SK-N-SH (cell line): ENCODE measurements at places on chromosomes 3 and 15. TPM values are rescaled to one million over a fixed set of nuclear protein-coding genes. Genes with fewer than 3 reads are reported as not detected.

DNA sequence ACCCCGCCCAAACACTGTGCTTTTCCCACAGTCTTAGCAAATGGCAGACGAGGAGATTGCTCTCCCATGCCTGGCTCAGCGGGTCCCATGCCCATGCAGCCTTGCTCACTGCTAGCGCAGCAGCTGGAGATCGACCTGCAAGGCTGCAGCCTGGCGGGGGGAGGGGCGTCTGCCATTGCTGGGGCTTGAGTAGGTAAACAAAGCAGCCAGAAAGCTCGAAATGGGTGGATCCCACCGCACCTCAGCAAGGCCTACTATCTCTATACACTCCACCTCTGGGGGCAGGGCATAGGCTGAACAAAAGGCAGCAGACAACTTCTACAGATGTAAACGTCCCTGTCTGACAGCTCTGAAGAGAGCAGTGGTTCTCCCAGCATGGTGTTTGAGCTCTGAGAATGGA lies 27.2 kb upstream of the WDR5B start:
- H3K27ac ChIP-seq: no peak overlapping the region
- no peak overlapping the region for H3K4me3 ChIP-seq
- H3K4me1 ChIP-seq: no peaks in the 10 kb centered on the region

GRCh38 chr15:62445244-62445643 lies 280.2 kb upstream of the C2CD4B start:
- DNase-seq: no peak
- H3K27ac ChIP-seq: peak overlapping the region; percentile 48; the same call in 1 of the 2 replicates
- no peaks in the 10 kb centered on the region for H3K27me3 ChIP-seq
- H3K4me3 ChIP-seq: no peak overlapping the region

DNA sequence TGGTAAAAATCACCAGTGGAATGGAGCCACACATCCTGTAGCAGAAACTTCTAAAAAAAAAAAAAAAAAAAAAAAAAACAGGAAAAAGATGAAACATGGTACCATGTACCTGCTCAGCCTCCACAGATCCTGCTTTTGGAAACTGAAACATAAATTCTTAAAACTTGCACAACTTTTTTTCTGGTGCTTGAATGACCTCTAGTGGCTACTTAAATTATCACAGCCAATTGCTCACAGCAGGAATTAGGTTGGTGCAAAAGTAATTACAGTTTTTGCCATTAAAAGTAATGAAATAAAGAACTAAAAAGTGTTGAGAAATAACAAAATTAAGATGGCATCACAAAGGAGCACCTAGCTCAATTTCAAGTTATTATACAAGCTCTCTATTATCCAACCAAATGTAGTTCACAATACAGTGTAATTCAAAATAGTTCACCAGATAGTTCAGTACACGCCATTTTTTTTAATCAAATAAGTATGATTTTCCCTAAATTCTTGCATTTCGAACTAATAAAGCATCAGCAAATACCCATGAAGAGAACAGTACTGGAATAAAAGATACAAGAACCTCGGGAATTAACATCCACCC lies 80.6 kb downstream of the ULK4 start:
- no peak overlapping the region; the same call in 1 of the 2 replicates for H3K4me3 ChIP-seq
- no peaks in the 10 kb centered on the region for H3K4me1 ChIP-seq
- no peak overlapping the region for H3K27ac ChIP-seq
- no peaks in the 10 kb centered on the region for H3K27me3 ChIP-seq

GRCh38 chr3:11718637-11719405 lies 75.1 kb upstream of the VGLL4 start:
- no peaks in the 10 kb centered on the region for H3K27me3 ChIP-seq
- peak overlapping the region; percentile 83 for H3K27ac ChIP-seq
- no peaks in the 10 kb centered on the region for H3K36me3 ChIP-seq
- peaks cover 9% of the 10 kb centered on the region; the same call in 1 of the 2 replicates for H3K4me1 ChIP-seq
- peak; percentile 76 for DNase-seq
- H3K4me3 ChIP-seq: peak overlapping the region; percentile 99

DNA sequence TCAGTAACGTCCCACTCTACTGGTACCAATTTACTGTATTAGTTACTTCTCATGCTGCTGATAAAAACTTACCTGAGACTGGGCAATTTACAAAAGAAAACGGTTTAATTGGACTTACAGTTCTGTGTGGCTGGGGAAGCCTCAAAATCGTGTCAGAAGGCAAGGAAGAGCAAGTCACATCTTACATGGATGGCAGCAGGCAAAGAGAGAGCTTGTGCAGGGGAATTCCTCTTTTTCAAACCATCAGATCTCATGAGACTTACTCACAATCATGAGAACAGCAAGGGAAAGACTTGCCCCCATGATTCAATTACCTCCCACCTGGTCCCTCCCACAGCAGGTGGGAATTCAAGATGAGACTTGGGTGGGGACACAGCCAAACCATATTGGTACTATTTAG lies 908.2 kb upstream of the NR2F2 start:
- H3K4me1 ChIP-seq: no peaks in the 10 kb centered on the region
- no peak for DNase-seq
- H3K27me3 ChIP-seq: no peaks in the 10 kb centered on the region
- H3K4me3 ChIP-seq: no peak overlapping the region

DNA sequence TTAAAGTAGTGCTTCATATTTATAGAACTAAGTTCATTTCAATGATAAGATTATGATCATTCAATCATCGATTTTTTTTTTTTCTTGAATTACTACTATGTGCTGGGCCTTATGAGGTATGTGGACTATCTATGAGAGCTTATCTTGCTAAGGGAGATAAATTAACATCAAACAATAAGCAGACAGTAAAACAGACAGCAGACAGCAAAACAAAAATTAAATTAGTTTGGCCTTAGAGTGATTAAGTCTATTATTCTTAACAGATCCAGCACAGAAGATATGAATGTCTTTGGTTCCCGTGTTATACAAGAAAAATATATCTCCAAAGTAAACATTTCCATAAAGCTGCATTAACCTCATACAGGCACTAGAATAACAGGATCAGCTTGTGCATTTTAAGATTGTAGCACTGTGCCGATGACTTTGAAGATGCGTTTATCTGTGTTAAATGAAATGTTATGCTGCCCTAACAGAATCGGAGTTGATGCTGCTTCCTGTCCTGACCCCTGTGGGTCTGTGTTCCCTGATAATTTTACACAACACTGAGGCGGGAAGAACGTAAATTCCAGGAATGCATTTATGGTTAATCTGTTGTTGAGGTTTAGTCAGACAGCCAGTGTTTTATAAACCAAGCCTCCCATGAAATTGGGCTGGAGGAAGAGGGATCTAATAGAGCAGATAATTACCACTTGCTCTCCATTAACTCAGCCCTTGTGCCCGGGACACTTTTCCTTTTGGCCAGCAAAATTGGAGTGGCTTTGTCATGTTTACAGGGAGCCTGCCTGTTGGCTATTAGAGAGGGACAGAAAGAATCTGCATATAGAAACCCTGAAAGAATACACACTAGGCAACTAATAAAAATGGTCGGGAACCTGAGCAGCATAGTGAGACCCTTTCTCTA lies 80.8 kb downstream of the GHSR start:
- no peaks in the 10 kb centered on the region for H3K27me3 ChIP-seq
- H3K27ac ChIP-seq: peak overlapping the region; percentile 62
- peaks cover 53% of the 10 kb centered on the region for H3K36me3 ChIP-seq
- H3K4me1 ChIP-seq: no peaks in the 10 kb centered on the region
- no peak overlapping the region for H3K4me3 ChIP-seq
- peak; percentile 38 for DNase-seq

DNA sequence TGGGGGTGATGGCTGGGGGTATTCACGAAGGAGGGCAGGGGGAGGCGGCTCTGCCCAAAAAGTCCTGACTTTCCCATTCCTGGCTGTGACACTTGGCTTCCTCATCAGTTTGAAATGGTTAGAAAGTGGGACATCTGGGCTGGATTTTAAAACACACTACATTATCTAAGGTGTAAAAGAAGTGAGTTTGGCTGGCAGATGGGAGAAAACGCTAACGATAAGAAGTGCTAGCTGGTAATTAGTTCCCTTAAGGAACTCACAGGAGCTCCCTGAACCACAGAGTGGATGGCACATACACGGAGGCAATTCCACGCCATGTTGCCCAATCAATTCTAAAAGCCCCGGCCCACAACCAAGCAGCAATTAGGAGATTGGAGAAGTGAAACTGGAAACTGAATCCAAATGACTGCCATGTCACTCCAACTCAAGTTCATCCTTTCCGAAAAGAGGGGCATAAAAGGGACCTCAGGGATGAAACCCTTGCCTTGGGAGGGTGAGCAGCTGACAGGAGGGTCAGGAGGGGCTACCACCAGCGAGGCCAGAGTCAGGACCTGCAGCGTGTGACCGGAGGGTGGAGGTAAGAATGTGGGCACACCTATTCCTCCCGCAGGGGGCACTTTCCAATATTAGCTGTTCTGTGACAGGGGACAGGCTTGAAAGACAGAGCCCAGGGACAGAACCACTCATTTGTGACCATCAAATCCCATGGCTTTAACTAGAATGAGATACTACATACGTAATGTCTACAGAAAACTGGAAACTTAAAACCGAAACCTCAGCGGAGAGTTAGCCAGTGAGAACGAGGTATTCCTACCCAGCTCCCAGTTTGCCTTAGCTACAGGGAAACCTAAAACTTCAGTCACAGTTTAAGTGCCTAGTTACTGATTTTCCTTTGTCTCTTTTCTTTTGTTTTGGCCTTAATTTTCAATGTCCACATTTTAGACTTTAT lies 95.3 kb upstream of the OXTR start:
- no peak overlapping the region for H3K27ac ChIP-seq
- H3K4me3 ChIP-seq: no peak overlapping the region
- H3K36me3 ChIP-seq: no peaks in the 10 kb centered on the region
- DNase-seq: no peak
- no peaks in the 10 kb centered on the region for H3K27me3 ChIP-seq
- no peaks in the 10 kb centered on the region; the same call in 1 of the 2 replicates for H3K4me1 ChIP-seq

DNA sequence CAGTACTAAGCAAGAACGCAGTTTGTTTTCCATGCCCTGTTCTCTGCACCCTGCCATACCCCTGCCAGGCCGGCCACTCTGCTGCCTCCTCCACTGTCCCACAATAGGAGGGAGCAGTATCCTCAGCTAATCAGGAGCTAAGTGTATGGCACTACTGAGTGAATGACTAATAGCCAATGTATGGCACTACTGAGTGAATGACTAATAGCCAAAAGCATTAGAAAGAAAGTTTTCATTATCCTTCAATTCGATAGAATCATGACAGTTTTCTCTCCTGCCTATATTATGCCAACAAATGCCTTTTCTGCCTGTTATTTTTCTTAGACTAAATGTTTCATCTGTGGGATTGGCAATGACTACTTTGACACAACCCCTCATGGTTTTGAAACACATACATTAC lies 107.5 kb upstream of the CHRM5 start:
- no peak overlapping the region for H3K4me3 ChIP-seq
- H3K27ac ChIP-seq: no peak overlapping the region
- no peak for DNase-seq
- no peaks in the 10 kb centered on the region for H3K27me3 ChIP-seq
- H3K36me3 ChIP-seq: no peaks in the 10 kb centered on the region
- peaks cover 9% of the 10 kb centered on the region; the same call in 1 of the 2 replicates for H3K4me1 ChIP-seq

- H3K4me1 ChIP-seq: no peaks in the 10 kb centered on the region
- no peak overlapping the region for H3K27ac ChIP-seq
- DNase-seq: no peak
- H3K27me3 ChIP-seq: no peaks in the 10 kb centered on the region
- no peaks in the 10 kb centered on the region for H3K36me3 ChIP-seq
Measured at GRCh38 chr3:183527428-183528379, 27.8 kb downstream of the KLHL6 start.

GRCh38 chr15:82312586-82313349 lies 36.5 kb downstream of the GOLGA6L10 start:
- DNase-seq: no peak
- no peaks in the 10 kb centered on the region for H3K36me3 ChIP-seq
- no peak overlapping the region for H3K27ac ChIP-seq
- H3K4me1 ChIP-seq: no peaks in the 10 kb centered on the region
- H3K4me3 ChIP-seq: no peak overlapping the region

DNA sequence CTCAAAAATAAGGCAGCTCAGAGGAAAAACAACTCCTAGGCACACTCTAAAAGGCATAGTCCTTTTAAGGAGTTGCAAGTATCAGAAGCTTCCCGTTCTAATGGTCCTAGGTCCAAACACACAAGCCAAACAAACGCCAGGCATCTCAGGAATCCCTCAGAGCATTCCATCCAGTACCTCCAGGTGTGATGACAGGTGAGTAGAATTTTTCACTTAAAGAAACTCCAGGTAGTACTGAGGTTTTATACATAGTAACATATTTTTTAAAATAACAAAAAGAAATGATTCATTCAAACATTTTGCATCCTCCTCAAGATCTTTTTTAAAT lies 1092.3 kb downstream of the TUSC7 start:
- H3K27ac ChIP-seq: no peak overlapping the region
- no peaks in the 10 kb centered on the region for H3K27me3 ChIP-seq
- H3K4me1 ChIP-seq: no peaks in the 10 kb centered on the region; the same call in 1 of the 2 replicates
- DNase-seq: no peak
- no peak overlapping the region for H3K4me3 ChIP-seq
- H3K36me3 ChIP-seq: no peaks in the 10 kb centered on the region

DNA sequence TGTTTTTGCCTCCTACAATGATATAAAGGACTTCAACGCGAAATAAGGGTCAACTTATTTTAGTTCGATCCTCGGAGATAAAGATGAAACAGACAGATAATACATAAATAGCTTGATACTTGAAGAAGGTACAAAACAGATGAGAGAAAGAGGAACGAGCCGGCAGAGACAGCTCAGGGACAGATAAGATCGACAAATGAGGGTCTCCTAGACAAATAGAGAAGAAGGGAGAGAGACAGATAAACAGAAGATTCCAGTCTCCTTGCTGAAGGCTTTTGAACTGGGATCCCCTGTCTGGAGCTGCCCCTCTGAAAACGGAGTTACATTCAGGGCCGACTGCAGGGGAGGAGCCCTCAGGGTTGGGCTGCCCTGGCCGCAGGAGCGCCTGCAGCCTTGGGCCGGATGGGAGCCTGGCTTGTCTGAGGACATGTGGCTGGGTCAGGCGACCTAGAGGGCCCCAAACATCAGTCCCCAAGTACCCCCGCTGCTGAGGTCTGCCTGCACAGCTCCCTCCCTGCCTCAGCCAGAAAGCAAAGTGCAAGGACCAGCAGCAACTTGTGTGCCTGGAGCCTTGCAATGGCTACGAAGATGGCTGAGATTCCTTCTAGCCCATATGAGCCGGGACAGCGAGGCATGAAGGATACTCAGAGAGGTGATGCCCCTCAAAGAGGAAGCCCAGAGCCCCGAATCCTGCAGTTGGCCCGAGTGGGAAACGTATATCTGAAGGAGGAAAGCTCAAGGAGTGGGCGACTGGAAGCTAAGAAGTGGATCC lies 926 bp upstream of the SKOR1 start:
- no peak overlapping the region for H3K27ac ChIP-seq
- H3K4me1 ChIP-seq: no peaks in the 10 kb centered on the region
- H3K36me3 ChIP-seq: no peaks in the 10 kb centered on the region
- DNase-seq: peak; percentile 77
- H3K4me3 ChIP-seq: peak overlapping the region; percentile 60

- H3K4me1 ChIP-seq: no peaks in the 10 kb centered on the region; the same call in 1 of the 2 replicates
Measured at GRCh38 chr3:58296269-58296668, 9.8 kb upstream of the RPP14 start.

- H3K27ac ChIP-seq: peak overlapping the region; percentile 93
- peaks cover 13% of the 10 kb centered on the region for H3K4me1 ChIP-seq
- H3K27me3 ChIP-seq: no peaks in the 10 kb centered on the region
- DNase-seq: no peak
- peaks cover 61% of the 10 kb centered on the region for H3K36me3 ChIP-seq
- no peak overlapping the region for H3K4me3 ChIP-seq
Measured at GRCh38 chr3:30658328-30659052, 52.1 kb downstream of the TGFBR2 start.

The XYLB gene
- polyA plus RNA-seq: 2.7 and 3.6 TPM in 2 replicates

The IL5RA gene
- polyA plus RNA-seq: not detected in 2 replicates

The MTMR10 gene
- polyA plus RNA-seq: 6.4 and 8.0 TPM in 2 replicates

The ABI3BP gene
- polyA plus RNA-seq: 5.1 and 8.4 TPM in 2 replicates

The POMGNT2 gene
- polyA plus RNA-seq: 18.5 and 20.6 TPM in 2 replicates

The STAB1 gene
- 0.03 and 0.05 TPM in 2 replicates for polyA plus RNA-seq
